Stimulated activated CD8-positive, alpha-beta memory T cell treated with anti-CD3 and anti-CD28 coated beads, Interleukin-7, amount 100 ng/mL, for 24 hours (primary cell): ENCODE measurements at places on chromosomes 6 and 20.

DNA sequence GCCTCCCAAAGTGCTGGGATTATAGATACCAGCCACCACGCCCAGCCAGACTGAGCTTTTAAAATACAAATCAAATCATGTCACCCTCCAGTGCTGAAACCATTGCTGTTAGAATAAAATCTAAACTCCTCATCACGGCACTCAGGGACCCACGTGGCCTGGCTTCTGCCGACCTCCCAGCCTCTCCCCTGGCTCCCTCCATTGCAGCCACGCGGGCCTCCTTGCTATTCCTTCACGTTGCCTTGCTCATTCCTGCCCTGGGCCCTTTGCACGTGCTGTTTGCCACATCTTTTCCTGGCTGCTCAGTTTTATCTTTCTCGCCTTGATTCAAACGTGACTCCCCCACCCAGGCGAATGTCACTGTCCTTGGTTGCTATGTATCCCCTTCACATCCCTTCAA is 244.6 kb downstream of the PREX1 start:
- DNase-seq = no peak

- DNase-seq = no peak
These were observed 19.7 kb downstream of the NDRG3 start for GRCh38 chr20:36726168-36726567.

DNA sequence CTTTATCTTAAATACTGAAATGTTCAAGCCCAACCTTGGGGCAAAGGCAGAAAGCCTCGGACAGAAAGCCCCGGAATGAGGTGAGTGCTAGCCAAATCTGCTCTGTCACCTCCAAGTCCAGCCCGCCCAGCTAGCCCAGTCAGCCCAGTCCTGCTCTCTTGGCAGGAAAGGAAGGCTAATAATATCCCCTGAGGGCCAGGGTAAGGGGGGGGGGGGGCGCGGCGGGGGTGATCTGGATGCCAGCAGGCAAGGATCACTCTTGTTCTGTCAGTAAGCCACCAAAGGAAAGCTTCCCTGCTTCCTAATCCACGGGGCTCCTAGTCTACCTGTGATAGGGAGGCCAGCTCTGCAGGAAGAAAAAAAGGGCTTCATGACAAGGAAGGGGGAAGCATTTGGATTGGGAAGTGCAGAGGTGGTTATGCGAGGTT is 1.1 kb downstream of the NDRG3 start:
- DNase-seq = no peak

DNA sequence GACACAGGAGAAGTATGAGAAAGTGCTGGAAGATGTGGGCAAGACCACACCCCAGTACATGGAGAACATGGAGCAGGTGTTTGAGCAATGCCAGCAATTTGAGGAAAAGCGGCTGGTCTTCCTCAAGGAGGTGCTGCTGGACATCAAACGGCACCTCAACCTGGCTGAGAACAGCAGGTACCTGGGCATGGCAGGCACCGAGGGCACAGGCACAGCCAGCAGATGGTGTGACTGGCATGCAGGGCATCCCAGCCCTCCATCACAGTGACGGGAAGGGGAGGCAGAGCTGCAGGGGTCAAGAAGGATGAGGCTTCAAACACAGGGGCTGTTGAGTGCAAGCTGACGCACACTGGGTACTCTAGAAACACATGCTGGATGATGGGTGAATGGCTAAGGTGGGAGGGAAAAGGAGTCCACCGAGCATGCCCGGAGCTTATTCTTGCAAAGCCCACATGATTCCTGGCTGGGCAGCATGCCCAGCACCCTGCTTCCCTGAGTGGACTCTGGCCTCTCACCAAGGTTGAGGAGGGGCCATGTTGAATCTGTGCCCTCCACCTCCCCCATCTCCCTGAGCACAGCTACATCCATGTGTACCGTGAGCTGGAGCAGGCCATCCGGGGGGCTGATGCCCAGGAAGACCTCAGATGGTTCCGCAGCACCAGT is 26.3 kb downstream of the SPDEF start:
- no peak for DNase-seq

- no peak for DNase-seq
These were observed 154.8 kb upstream of the KCNQ5 start for GRCh38 chr6:72466971-72467566.

GRCh38 chr6:1029141-1029540 is 282.8 kb upstream of the FOXQ1 start:
- DNase-seq = no peak

GRCh38 chr6:6176127-6176526 is 144.3 kb downstream of the F13A1 start:
- no peak for DNase-seq
